CD8-positive, alpha-beta T cell (primary cell): ENCODE measurements at places on chromosomes 6 and 20.

DNA sequence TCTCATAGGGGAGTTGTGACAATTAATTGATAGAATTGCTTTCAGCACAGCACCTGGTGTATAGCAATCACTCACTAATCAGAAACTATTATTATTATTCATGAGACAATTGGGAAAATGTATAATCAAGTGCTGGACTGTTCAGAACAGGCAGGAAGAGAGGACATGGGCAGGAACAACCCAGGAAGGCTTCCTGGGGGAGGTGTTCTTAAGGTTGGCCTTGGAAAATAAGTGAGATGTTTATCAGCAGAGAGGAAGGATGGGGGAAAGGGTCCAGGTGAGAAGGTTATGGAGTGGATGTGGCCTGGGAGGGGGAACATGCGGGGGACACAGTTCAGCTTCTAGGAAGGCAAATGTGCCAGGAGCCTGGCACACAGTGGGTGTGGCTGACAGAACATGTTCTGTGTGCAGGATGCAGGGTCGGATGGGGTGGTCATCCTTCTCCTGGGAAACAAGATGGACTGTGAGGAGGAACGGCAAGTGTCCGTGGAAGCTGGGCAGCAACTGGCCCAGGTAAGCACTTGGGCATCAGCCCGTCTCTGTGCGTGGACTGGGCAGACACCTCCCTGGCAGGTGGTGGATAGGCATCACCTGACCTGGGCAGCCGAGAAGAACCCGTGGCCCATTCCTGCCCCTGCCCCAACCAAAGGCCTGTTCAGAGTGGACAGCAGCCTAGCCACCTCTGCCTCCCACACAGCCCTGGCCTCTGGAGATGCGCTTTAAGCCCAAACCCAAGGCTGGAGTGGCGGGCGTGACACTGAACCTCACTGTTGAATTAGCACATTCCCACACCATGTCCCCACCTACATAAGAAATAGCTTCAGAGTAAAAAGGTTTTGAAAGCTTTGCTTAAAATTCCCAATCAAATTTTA lies 30.9 kb downstream of the RAB44 start:
- no peak for DNase-seq

- no peak for DNase-seq
Measured at GRCh38 chr6:40371621-40372020, 215.5 kb downstream of the LRFN2 start.

DNA sequence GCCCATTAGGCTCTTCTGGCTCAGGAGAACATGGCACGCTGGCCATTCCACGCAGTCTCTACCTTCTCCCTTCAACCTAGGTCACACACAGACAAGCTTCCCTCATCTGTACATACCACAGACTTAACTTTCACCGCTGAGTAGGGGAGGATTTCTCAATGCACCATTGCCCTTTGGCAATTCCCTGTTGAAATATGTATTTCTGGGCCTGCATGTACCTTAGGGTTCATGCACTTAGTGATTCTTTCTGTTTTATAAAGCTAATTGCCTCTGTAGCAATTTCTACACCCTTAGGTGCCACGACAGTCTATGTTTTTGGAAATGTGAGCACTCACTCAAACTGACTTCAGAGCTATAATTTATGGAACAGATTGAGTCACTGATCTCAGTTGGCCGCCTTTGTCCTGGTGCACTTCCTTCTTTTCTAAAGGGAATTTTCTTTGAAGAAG lies 253.8 kb upstream of the PRDM1 start:
- DNase-seq, result no peak

GRCh38 chr6:19317431-19317986 lies 519.7 kb upstream of the ID4 start:
- no peak for DNase-seq

- DNase-seq, result no peak
Measured at GRCh38 chr20:38021087-38021772, 12.0 kb downstream of the TTI1 start.

DNA sequence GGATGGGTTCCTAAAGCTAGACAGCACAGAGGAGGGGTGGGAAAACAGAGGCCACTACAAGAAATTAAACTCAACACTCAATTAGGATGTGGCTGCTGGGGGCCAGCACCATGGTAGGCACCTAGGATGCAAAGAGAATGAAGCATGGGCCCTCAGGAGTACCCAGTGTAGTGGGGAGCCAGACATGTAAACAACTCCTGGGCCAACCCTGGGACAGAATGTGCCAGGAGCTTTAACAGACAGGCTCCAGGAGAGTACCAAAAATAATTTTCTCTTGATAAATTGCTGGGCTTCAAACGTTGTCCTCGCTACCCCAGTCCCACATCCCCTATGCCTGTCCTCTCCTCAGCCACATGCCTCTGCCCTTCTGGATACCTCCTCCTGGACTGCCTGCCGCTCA lies 1.7 kb downstream of the TMEM151B start:
- DNase-seq, result no peak
